Stimulated activated CD4-positive, alpha-beta T cell treated with anti-CD3 and anti-CD28 coated beads, Interleukin-4, amount 100 ng/mL, for 1 hour (primary cell): ENCODE measurements at places on chromosomes 2 and 18.
A peak's percentile ranks its signal among the peaks of the same experiment; 100 is the strongest.

- no peak for DNase-seq
Observed at GRCh38 chr2:236626391-236627150, 56.9 kb downstream of the ACKR3 start.

DNA sequence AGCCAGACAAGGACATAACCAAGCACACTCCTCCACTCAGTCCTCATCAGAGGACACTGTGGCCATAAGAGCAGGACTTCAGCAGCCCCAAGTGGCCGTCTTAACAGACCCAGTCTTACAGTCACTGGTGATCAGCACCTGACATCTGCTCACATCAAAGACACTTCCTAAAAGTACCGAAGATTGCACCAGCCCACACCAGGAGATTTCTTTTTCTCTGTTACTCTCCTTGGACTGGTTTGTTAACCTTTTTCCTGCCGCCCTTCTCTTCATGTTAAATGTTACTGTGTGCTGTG is 44.1 kb downstream of the MRPS5 start:
- DNase-seq, result no peak

- no peak for DNase-seq
Observed at GRCh38 chr2:134736167-134736880, 17.5 kb upstream of the TMEM163 start.

DNA sequence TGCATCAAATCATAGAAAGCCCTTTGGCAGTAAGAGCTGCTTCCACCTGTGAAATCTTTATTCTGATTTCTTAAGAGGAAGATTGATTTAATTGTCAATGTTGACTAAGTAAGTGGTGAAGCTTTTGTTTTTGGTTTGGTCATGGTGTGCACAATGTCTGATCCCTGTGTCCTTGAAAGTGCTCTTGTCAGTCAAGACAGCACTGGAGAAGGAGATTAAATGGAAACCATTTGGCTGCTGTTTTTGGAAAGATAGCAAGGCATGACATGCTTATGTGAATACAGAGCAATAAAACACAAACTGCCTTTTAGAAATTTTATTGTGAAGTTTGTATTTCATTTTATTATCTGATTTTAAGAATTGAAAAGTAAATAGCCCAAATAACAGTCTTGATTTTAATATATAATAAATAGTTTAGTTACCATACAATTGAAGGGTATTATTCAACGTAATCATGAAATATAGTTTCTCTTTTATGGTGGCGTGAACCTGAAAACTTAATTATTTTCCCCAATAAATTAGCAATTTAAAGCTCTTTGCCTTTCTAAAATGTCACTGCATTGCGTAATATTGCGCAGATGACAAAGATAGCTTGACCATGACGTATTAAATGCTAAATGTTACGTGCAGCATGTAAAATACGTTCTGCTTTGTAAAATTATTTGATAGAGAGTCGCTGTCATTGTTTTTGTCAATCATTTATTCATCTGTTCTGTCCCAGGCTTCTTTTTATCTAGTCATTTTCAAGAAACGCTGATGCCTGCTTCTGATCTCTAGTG is 69.0 kb downstream of the GULP1 start:
- DNase-seq, result no peak

- DNase-seq, result no peak
Observed at GRCh38 chr18:6024745-6025248, 129.5 kb upstream of the TMEM200C start.

DNA sequence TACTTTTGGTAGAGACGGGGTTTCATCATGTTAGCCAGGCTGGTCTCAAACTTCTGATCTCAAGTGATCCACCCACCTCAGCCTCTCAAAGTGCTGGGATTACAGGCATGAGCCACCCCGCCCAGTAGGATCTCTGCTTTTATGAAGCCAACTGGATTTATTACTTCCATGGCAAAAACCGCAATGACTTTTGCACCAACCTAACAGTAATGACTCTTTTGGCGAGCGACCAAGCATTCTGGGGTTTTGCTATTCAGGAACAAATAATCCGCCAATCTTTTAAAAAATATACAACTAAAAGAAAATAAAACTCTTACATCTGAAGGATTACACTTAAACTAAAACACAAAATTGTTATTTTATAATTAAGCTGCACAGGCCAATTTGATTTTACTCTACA is 260.6 kb downstream of the ZEB2 start:
- DNase-seq, result no peak

GRCh38 chr2:219253753-219254589 is at the start of gene TUBA4A:
TSS of gene TUBA4A (minus strand) at chr2:219253918. CDS start at chr2:219253858, 60 bp downstream.
- peak; percentile 92 for DNase-seq

- no peak for DNase-seq
Observed at GRCh38 chr2:226098861-226099745, 699.6 kb downstream of the NYAP2 start.

DNA sequence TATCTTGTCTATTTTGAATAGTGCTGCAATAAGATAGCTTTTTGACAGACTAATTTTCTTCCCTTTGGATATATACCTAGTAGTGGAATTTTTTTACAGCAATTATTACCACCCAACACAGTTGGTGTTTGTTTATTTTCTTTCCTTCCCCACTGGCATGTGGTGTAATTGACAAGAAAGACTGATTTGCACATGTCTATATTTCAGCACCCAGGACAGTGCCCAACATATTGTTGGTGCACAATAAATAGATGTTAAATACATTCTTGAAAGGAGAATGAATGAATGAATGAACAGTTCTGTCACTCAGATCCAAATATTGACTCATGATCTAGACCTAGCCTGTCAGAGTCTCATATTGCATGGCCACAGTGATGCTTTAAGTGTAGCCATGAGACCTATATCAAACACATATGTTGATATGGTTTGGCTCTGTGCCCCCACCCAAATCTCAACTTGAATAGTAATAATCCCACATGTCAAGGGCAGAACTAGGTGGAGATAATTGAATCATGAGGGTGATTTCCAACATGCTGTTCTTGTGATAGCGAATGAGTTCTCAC is 538.2 kb downstream of the NYAP2 start:
- no peak for DNase-seq

- no peak for DNase-seq
Observed at GRCh38 chr2:13115643-13116042, 398.9 kb downstream of the TRIB2 start.

DNA sequence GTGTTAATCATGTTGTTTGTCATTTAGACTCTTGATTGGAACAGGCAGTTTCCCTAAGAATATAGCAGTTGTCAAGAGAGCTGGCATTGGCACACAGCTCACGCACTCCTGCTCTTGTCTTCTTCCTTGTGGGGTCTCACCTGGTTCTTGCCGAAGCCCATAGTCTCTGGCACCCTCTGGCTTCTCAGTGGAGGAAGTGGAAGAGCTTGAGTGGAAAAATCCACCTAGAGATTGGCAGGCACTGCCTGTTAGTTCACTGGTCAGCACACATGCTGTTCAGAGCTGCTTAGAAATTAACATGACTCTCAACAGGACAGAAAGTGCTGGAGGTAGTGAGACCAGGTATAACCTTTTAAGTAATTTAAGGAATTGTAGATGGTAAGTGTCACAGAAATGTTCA is 28.3 kb downstream of the SCTR start:
- DNase-seq, result no peak

DNA sequence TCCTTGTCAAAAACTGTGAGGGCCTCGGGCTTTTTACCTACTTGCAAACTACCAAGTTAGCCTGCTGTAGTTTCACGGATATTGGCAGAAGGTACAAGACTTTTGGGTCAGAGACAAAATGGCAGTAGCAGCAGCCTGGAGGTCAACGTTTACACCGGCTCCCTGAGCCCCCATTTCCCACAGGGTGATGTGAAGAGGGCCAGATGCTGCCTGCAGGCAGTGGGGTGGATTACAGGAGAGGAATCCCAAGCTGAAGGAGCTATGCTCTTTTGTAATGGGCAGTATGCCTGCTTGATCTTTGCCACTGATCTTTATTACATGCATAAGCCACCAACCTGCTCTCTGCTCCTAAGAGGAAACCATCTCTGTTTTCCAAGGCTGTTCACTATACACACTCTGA is 29.5 kb upstream of the SP5 start:
- DNase-seq, result no peak

- no peak for DNase-seq
Observed at GRCh38 chr2:118122594-118123281, 34.5 kb downstream of the INSIG2 start.

DNA sequence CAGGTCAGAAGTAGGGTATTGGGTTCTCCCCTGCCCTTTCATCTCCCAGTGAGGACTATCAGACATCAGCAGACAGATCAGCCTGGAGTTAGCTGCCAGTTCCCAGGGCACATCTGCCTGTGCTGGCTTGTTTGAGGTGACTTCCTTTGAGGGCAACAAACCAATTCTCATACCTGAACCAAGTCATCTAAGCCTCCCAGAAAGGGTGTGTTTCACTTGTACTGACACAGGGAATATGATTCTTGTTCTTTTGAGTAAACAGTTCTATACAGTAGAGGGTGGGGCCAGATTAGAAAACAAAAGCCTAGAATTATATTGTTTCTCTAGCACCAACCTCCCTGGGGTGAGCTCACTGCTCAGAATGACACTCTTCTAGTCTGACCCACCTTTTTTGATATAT is 591.9 kb downstream of the SLC4A3 start:
- no peak for DNase-seq

DNA sequence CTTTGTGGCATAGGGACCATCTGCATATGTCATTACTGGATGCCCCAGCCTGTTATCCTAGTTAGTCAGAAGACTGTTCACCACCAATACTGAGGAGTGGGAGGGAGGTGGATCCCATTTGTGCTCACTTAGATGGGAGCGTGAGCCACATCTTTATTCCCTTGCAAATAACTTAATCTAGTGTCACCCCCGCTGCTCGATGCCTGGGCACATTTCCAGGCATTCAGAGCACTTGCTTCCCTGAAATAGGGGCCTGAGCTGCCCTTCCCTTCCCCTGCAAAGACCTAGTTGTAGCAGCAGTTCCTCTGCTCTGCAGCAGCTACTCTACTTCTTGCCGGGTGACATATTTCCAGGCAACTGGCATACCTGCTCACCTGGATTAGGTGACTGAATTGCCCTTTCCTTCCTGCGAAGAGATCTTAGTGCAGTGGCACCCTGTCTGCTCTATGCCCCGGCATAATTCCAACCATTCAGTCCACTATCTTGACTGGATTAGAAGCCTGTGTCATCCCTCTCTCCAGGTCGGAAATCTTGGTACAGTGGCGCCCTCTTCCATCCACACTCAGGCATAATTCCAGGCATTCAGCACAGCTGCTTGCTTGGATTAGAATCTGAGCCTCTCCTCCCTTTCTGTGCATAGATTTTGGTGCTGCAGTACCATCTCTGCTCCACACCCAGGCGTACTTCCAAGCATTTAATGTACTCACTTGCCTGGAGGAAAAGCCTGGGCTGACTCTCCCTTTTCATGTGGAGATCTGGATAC is 1389.1 kb upstream of the TMEFF2 start:
- DNase-seq, result no peak

DNA sequence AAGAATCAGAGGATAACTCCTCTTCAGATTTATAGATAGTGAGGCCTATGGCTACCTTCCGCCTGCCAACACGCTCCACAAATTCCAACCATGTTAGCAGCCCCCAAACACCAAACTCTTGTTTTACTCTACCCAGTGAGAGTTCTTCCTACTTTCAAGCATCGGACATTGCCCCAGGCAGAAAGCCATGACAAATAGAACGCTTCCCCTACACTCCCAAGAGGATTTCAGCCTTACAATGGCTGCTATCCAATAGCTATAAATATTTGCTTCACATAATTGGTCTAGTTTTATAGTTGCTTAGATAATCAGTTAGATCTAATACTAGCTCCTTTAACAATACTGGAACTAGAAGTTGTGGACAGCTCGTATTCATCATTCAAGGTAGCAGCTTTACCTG is 503.4 kb upstream of the VRK2 start:
- no peak for DNase-seq

DNA sequence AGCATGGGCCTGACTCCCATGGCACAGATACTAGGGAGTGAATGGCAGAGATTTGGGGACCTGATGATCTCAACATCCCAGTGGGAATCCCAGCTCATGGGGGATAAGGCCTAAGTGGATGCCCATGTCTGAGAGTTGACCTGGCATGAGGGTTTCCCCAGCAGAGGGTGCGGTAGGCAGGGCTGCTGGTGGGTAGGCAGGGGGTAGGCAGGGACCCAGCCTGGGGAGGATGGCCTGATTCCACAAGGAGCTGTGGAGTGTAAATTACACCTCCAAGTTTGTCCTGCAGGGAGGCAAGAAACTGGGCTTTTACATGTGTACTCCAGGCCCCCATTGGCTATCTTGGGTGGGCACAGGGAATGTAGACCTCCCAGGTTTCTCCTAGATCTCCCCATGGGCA is 46.9 kb downstream of the INPP5D start:
- no peak for DNase-seq

- DNase-seq, result no peak
Observed at GRCh38 chr18:37534627-37535026, 31.0 kb downstream of the CELF4 start.

GRCh38 chr2:95060446-95061118 is 35.1 kb downstream of the MAL start:
- no peak for DNase-seq

DNA sequence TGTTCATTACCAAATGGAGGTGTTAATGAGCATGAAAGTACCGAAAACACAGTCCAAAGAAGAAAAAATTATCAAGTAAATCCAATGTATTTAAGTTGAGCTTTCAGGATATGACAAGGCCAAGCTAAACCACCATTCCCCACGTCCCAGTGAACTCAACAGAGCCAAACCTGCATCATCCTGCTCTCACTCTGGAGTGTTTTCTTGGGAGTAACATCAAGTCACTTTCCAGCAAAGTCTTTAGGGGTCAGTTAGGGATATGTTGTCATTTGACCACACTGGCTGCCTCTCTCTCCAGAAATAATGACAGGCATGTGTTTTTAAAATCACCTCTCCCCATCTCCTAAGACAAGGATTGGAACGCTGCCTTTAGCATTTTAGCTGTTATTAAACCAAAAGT is 140.5 kb downstream of the SRBD1 start:
- no peak for DNase-seq

DNA sequence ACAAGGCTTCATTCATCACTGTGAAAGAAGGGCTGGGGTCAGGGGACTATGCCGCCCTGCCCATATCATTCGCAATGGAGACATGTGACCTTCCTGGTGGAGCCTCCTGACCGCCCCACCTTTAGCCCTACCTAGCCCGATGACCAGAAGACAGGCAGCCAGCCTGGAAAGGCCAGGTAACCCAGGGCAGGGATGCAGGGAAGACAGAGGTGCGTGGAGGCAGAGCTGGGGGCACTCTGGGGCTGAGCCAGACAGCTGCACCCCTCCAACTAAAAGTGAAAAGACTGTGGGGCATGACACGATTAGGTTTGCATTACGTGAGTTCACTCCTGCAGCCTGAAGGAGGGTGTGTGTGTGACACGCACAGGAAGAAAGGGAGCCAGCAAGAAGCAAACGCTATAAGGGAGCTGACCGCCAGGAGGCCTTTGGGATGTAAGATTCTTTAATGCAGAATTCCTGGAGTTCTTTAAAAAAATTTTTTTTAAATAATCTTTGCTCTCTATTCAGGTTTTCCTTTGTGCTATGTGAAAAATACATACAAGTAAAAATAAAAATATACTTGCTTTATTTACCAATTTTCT is 3.7 kb upstream of the HES6 start:
- DNase-seq, result no peak
